ENCODE measurements at places on chromosomes 4 and X.

DNA sequence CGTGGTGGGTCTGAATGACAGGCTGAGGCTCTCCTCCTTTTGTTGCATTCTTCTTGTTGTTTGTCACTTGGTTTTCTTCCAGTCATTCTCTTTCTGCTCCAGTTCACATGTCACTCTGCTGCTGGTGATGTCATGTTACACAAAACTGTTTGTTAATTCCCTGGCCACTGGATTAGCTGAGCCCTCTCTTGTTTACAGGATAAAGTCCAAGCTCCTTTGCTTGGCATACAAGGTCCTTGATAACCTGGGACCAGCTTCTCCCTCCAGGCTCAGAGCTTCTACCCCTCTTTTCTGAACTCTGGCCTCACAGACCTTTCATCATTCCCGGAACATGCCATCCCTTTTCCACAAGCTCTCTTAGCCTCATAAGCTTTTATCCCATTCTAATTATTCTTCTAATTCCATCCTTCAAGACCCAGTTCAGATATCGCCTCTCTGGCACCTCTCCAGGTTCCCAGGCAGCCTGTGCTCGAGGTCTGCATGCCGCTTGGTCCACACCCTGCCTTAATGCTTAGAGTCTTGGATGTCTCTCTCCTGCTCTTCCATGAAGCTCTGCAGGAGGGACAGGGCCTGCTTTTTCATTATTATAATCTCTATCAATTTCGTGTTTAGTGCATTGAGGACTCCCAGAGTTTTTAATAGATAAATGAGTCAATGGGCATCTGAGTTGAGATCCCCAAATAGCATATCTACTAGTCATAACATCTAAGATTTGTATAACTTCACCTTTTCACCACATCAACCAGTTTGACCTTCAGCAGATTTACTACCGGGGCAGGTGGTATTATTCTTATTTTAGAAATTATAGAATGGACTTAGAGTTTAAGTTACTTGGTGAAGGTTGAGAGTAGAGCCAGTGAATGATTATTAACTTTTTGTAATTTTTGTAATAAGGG, 98.7 kb downstream of the TMEM131L start:
- no peak for DNase-seq

DNA sequence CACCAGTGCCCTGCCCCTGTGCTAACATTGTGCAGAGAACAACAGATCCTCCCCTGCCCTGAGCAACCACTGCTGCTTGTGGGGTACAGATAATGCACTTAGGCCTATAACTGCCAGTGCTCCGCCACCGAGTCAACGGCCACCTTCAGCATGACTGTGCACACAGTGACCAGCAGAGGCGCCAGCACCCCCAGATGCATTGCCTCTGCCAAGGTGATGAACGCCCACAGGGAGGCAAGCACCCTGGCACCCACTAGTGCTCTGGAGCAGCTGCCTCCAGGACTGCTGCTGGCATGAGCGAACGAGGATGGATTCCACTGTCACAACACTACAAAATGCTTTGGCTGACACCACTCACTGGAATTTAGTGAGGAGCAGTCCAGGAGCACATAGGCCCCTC, 38.2 kb downstream of the SPIN2B start:
- no peak for DNase-seq

- no peak for DNase-seq
These were observed 111.6 kb upstream of the CXCL13 start for GRCh38 chr4:77493829-77494551.

DNA sequence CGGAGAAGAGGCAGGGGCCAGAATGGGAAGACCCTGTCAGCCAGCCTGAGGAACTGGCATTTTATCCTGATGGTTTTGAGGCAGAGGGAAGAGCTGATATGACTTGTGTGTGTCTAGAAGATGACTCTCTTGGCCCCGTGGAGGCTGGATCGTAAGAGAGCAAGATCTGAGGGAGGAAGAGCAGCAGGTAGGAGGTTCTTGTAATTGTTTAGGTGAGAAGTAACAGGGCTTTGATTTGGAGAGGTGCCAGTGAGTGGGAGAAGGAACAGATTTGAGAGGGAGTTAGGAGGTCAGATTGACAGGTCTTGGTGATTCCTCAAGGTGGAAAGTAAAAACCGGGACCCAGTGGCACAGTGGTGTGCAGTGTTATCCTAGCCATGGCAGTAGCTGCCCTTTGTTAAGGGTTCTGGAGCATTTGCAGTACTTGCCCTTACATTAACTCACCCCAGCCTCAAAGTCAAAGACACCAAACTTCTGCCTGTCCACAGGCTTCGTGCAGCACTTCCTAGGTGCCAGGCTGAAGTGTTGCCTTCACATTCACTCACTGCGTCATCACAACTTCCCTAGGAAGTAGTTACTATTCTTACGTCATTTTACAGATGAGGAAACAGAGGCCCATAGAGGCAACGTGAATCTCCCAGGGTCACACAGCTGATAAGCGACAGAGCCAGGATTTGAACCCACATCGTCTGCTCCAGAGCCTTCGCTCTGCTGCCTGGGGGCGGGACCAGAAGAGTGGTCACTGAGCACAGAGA, 23.7 kb downstream of the RTL5 start:
- DNase-seq, result no peak

- DNase-seq, result no peak
These were observed 111.0 kb downstream of the RASGEF1B start for GRCh38 chr4:81360737-81361136.

- no peak for DNase-seq
These were observed 188.3 kb downstream of the RASL11B start for GRCh38 chr4:53050361-53050774.

DNA sequence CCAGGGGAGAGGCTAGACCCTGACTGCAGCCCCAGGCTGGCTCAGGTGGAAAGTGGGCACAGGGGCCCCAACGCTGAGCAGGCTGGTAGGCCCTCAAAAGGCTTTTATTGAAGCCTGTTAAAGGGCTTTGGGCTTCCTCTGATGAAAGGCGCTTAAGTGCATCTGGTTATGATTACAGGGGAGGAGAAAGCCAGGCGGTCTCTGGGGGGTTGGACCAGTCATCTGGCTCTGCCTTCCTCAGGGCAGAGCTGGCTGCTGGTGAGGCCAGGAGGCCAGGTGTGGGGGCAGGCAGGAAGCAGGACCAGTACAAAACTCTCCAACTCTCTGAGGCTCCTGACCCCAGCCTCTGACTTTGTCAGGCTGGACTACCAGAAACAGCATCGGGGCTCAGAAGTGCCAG, 68.8 kb upstream of the BCOR start:
- DNase-seq, result no peak
